Lower lobe of right lung (tissue), 2 donors: ENCODE measurements at places on chromosomes 2 and 18.

DNA sequence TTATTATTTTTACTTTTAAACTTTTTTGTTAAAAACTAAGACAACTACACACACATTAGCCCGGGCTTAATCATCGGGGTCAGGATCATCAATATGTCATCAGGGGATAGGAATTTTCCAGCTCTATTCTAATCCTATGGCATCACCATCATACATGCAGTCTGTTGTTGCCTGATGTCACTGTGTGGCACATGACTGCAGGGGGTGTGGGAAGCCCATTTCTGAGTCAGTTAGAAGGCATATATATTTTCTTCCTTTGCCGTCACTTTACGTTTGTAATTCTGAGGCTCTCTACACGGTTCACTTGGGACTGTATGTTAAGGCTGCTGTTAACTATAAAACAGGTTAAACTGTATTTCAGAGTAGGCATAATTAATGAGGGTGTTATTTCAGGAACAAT, 144.4 kb upstream of the ITGA6 start:
- DNase-seq = no peak

DNA sequence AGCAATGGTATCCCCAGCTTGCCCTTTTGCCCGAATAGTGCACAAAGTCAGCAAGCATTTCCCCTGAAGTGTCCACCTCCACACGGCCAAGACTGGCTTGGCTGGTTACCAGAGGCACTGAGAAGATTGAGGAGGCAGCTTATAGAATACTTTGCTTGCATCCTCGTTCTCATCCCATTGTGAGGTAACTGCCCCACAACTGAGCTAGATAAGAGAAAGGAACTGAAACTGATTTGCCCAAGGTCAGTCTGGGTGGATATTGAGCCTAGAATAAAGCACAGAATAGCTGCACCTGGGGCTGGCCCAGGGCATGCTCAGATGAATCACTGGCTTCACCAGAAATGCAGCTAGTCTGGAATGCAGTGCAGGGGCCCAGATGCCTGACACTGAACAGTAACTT, 32.7 kb upstream of the MAP4K3 start:
- DNase-seq = no peak

GRCh38 chr2:189083106-189083505, 96.5 kb downstream of the COL5A2 start:
- DNase-seq = no peak

DNA sequence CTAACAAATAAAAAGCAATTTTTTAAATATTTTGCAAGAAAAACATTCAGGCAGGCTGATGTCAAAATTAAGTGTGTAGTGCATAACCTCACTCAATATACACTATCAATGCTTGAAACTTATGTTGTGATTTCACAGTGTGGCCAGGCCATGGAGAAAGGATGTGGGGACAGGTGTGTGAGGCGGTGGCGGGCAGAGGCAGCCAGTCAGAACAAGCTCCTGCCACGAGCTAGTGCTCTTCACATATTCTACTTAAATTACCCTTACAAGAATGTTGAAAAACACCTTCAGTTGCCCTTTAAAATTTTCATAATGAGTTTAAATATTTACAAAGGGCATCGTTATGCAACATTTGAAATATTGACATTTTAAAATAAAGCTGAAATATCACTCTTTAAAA, 43.2 kb downstream of the CYB5A start:
- DNase-seq = no peak

- DNase-seq = no peak
These were observed 57.9 kb downstream of the FAM171B start for GRCh38 chr2:186751790-186752189.
